Fibroblast of lung (primary cell): ENCODE measurements at places on chromosomes 2 and 18.

- DNase-seq = no peak
Measured at GRCh38 chr2:85635636-85636035, 19.6 kb downstream of the USP39 start.

DNA sequence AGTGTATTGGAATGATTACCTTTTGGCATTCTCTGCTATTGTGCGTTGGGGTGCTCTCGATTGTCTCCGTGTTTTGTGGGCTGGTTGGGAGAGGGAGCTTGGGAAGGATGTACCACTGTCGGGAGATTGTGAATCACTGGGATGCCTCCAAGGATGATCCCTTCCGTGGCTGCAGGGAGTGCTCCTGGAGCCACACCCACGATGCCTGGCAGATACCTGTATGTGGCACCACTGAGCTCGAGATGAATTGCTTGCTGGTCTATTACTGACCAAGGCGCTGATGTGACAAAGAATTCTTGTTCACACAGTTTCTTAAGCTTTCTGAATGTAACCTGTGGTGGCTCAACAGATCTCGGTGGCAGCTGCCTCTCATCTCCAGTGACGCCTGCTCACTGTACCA is 159.7 kb upstream of the LHCGR start:
- no peak for DNase-seq

- peak; percentile 6 for DNase-seq
Measured at GRCh38 chr2:226868331-226869162, 32.7 kb downstream of the RHBDD1 start.

- DNase-seq = no peak
Measured at GRCh38 chr2:58731488-58731869, 490.4 kb upstream of the FANCL start.

DNA sequence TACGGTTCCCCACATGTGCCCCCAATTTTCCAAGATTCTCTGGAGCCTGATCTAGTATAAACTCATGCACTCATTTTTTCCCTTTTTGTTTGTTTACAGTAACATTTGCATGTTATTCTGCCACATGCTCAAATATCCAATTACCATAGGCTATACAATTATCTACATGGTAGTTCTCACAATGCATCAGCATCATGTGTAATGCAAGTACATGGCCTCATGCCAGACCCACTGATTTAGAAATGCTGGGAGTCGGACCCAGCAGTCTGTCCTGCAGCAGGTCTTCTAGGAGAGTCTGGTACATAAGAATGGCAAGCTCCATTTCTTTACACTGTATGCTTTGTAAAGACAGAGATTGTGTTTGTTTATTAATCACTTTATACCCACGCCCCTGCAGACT is 107.7 kb downstream of the CBLN2 start:
- no peak for DNase-seq

DNA sequence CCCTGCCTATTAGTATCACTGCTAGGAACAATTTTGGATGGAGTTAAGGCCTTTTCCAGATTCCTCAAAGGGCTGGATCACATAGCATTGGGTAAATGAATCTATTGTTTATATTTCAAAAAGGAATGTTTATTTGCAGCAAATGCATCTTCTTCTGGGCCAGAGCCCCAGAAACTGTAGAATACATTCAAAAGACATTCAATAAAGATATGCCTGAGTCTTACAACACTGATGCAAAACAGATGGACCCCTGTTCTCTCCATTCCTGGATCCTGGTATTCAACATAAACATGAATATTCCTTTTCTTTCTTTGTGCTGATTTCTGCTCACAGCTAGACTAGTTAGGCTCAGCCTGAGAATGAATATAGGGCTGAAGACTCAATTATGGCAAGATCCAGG is 227.2 kb upstream of the KLHL29 start:
- DNase-seq = no peak

- DNase-seq = no peak
Measured at GRCh38 chr18:33916200-33916599, 308.5 kb downstream of the NOL4 start.

DNA sequence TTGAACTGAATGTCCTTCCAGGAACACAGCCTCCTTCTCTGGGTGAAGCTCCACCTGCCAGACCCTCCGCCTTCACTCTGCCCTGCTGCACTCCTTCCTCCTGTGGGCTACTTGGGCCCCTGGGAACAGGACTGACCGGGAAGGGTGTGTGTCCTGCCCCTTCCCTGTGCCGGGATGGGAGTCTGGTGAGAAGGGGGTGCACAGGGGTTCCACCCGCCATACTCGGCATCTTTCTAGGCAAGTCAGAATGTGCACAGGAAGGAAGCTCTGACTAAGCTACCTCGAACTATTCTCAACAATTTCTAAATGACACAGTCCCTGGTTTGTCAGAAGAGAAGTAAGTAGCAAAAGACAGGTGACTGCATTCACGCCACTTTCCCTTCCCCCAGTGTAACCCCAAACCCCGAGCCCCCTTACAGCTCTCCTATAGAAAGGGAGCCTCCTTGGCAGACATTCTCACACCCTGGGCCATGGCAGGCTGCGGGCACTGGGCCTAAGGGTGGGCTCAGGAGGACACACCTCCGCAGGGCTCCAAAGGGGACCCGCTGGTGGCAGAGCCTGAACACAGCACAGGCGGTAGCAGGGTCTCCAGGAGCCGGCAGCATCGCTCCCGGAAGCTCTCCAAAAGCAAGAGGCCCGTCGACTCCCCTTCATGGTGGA is 184.1 kb downstream of the HDAC4 start:
- no peak for DNase-seq

GRCh38 chr2:188937228-188938220 is 36.6 kb upstream of the COL3A1 start:
- peak; percentile 85 for DNase-seq

DNA sequence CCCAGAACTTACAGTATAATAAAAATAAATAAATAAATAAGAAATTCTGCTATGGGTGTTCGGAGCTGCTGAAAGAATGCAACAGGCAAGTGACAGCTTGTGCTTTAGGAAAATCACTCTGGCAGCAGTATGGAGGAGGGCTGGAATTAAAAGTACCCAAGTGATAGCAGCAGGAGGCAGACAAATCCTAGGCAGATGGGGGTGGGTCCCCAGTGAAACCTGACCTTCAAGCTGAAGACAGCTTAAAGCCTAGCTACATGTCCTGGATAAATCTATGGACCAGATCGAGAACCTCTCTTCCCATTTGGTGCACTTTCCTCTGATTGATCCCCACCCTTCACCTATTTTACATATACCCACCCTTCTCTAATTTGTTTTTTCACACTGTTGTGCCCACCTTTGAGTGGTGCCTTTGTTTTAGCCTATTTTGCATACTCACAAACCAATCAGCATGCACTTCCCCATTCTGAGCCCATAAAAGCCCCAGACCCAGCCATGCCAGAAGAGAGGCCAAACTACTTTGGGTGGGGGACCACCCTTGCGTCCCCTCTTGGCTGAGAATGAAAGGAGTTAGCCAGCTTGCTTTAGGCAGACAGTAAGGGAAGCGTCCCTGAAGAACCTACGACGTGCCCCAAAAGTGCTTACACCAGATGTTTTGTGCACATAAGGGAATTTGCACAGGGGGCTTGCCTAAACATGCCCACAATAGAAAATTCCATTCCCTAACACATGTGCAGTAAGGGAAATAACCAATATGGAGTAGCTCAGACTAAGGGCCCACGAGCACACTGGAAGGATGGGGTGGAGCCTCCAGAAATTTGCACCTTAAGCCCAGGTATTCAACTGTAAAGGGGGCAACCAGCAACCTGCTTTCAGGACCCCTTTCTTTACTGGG is 3.0 kb downstream of the METTL8 start:
- DNase-seq = no peak

GRCh38 chr2:234218266-234219045 is 168.0 kb downstream of the SPP2 start:
- peak; percentile 11 for DNase-seq

DNA sequence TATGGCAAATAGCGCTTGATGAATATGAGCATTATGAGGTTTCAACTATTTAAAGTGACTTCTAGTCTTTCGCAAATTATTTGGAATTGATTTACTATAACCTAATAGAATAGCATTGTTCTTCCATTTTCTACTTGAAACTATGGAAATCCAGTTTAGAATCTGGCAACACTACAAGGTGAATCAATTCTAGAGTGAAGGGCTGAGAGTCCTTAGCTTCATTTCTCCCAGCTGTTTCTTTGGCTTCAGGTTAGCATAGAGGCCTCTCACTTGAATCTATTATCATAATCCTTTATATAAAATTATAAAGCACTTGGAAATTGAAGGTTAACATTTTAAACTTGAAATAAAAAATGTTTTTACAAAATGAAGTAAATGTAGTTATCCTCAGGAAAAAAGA is 318.8 kb downstream of the CCDC85A start:
- DNase-seq = no peak

DNA sequence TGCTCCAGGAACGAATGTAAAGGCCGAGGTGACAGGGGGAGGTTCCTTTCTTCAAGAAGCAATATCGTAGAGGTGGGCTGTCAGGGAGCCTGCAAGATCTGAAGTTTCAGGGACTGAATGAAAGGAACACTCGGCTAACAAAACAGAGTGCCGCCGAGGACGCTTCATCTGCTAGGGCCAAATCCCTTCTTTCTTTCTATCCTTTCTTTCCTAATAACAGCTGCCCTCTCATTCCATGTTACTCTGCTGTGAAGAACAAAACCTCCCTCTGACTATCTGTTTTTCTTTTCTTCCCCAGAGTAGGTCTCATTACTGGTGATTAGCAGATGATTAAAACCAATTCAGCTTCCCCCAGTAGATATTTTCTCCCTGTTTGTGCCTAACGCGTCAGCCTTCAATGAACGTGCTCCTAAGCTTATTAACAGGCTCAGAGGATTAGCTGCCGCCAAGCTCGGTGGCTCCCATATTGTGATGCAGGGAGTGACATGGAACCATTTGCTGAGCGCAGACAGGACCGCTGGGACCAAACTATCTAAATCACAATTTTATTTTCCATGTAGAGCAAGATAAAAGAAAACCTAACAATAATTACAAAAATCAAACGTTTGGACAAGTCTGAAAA is 414.6 kb downstream of the TMEM182 start:
- no peak for DNase-seq

GRCh38 chr18:7844418-7844817 is 277.3 kb downstream of the PTPRM start:
- no peak for DNase-seq

DNA sequence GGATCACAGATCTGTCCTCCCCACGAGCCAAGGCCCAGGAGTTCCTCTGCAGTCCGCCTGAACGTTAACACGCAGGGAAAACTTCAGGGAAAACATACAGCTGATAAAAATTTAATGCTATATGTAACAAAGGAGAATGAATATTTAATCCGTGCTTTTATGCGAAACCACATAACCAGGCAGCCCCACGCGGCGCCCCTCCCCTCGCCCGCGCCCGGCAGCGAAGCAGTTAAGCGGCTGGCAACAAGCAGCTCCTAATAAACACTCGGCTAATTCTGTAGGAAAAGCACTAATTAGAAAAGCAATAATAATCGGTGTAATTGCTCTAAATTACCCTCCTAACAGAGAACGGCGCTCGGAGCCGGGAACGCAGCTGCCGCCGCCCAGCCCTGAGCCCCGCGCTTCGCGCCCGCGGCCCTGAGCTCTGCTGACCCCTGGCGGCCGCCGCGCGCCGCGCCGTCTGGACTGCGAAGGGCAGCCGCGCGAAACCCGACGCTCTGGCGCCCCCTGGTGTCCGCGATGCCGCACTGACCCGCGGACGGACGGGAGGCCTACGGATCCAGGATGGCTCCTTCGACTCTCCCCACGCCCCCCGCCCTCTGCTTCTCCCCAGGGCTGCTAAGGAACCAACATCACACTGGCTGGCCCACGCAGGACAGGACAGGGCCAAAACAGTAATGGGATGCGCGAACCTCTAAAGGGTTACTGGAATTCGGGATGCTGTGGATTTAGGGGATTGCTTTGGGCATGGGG is 181.4 kb downstream of the SMAD2 start:
- DNase-seq = peak; percentile 44

DNA sequence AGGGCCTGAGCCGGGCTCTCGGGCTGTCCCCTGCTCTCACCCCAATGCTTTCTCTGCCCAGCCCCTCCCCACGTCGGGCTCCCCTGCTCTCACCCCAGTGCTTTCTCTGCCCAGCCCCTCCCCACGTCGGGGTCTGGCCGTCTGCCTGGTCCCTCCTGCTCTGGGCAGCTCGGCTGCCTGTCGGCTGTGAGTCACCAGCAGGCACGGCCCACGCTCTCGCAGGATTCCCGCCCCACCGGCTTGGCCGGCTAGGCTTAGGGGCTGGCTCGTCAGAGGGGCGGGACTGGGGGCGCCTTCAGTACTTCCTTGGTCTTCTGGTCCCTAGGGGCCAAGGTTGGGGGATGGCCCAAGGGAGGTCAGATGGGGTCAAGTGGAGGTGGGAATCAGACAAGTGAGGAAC is 3.3 kb downstream of the BOK start:
- peak; percentile 67 for DNase-seq

- DNase-seq = peak; percentile 27
Measured at GRCh38 chr2:95525294-95526035, 40.9 kb upstream of the TRIM43B start.

DNA sequence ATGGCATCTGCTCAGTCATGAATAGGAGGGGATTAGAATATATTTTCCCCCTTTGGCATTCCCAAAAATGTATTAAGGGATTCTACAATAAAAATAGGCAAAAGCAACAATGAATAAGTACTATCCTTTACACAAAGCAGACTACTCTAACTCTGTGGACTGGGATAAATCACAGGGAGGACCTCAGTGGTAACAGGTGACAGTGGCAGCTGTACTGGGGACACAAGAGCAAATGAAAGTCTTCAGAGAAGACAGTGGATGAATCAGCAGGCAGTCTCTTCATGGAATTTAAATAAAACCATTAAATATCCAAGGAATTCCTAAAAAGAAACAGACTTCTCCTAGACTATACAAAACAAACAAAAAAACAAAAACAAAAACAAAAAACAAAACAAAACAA is 4.8 kb downstream of the CDH7 start:
- DNase-seq = no peak

DNA sequence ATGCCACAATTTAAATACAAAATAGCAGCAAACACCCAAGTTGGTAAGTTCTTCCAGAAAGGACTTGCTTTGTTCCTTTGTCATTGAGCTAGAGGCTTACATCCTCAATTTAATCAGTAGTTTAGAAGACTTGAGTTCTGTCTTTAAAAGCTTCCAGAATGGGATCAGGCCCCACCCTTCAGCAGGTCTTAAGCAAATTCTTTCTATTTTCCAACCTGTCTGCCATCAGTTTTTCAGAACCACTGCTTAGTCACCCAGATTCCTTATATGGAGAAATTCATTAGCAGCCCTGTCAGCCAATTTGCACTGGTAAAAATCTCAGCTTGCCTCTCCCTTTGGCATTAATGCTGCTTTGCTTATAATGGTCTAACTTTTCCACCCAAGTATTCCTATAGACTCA is 263.6 kb upstream of the HNMT start:
- peak; percentile 8 for DNase-seq

DNA sequence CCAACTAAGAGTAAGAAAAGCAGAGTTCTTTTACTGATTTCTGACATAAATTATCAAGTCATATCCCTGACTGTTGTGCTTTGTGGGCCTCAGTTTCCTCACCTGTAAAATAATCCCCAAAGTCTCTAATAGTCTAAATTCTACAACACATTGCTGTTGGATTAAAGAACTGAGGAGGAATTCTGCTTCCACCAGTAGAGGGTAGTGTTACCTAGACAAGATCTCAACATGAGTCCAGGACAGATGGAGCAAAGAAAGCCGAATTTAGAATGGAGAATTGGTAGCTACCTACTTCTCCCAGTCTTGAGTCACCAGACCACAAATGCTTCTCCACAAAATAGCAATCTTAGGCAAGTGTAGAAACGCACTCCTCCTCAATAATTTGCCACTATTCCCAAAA is 462.5 kb upstream of the FSHR start:
- DNase-seq = peak; percentile 1
